HuH-7.5 (cell line): ENCODE measurements at places on chromosomes 5 and 9.

GRCh38 chr5:16245249-16245648, 65.7 kb upstream of the MARCHF11 start:
- DNase-seq = no peak

DNA sequence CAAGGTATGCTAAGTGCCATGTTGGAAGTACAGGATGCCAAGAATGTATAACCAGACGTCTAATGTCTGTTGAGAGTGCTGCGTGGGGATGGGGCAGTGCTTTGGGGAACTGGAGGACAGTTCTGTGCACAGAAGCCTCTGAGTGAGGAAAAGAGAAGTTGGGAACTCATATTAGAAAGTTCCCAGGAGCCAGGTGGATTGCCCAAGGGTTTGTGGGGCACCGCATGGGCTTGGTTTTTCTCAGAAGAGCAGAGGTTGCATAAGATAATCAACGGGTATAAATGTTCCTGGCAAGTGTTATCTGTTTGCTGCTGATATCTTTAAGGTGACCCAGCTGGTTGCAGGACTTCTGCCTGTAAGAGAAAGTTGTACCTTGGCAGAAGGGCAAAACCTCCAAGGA, 13.1 kb downstream of the HRH2 start:
- no peak for DNase-seq

- no peak for DNase-seq
These were observed 47.9 kb upstream of the SLC12A2 start for GRCh38 chr5:128035689-128036088.

GRCh38 chr9:96160168-96160567, 141.8 kb downstream of the HSD17B3 start:
- DNase-seq = no peak

DNA sequence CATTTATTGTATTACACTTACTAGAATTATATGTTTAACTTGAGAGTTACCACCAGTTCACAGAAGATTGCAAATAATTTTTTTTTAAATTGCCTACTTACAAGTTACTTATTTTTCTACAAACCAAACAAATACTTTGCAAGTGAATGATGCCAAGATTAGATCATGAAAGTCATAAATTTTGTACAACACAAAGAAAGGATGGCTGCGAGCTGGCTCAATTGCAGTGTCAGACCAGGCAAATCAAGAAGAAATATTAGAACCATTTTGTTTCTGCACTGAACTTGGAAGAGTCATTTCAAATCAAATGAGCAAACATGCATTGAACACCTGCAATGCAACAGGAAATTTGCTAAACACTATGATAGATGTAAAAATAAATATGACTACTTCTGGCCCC, 97.3 kb downstream of the PLCXD3 start:
- DNase-seq = no peak

DNA sequence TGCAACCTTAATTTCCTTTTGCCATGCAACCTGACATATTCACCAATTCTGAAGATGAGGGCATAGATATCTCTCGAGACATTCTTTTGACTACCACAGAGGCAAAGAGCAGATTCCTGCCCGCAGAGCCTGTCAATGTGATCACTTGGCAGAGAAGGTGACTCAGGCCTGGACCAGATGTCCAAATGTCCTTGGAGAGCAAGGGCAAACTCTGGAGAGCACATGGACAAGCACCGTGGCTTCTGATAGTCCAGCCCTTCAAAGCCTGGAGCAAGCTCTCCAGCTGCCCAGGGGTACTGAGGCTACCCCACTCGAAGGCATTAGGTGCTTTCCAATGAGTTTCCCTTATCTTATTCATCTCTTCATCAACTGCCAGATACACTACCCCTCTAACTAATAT, 50.4 kb upstream of the ALDH1B1 start:
- no peak for DNase-seq

DNA sequence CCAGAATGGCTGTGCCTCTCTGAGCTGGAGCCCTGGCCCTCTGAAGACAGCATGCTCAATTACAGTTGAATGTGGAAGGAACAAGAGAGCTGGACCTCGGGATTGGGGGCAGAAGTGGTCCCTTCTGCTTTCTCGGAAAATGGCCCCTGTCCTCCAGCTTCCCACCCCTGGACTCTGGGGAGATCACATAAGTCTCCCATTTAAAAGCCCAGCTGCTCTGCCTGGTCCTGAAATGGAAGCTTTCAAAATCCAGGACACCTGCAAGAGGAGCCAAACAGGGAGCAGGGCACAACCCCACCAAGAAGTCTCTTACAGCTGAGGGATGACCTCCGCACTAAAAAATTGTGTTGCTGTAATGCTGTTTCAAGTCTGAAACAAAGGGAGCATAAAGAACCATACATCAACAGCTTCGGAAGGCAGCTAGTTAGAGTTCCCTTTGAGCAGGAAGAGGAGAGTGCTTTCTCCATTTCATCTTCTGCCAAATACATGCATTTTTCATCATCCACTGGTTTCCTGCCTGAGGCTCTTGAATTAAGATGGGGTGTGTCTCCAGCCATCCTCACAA, 48.2 kb downstream of the TGFBI start:
- no peak for DNase-seq

DNA sequence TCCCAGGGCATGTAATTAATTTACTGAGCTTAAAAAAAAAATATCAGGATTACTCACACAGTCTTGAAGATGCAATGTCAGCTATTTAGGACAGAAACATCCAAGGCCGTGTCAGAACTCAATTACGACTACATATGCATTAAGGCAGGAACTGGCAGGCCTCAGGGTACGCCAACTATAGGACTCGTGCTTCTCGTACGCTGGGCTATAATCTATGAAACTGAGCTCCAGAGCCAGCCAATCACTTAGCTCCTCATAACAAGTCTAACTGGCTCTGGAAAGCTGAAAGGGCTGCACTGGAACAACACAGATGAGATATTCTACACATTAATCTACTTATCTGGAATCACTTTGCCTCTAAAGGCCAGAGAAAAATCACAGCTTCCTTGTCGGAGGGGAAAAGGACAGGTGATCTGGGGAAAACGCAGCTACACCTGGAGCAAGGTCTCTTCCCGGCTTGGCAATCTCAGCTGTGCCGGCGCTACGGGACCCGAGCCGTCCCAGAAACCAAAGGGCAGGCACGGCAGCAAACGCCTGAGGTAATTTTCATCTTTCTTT, 212.0 kb downstream of the DEPDC1B start:
- no peak for DNase-seq

DNA sequence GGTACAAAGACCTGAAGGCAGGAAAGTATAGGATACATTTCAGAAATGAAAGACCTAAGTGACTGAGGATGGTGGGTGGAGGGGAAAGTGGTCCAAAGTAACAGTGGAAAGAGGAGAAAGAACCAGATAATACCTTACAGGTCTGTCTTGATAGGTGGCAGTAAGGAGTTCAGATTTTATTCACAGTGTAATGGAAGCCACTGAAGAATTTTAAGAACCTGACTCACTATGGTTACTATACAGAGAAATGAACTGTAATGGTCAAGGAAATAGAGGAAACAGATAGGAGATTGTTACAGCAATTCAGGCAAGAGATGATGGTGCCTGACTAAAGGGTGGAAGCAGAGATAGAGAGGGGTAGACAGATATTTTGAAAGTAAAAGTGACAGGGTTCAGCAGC, 46.5 kb downstream of the EPB41L4A start:
- DNase-seq = no peak

- no peak for DNase-seq
These were observed 253 bp downstream of the SLC12A2 start for GRCh38 chr5:128083811-128084227.

DNA sequence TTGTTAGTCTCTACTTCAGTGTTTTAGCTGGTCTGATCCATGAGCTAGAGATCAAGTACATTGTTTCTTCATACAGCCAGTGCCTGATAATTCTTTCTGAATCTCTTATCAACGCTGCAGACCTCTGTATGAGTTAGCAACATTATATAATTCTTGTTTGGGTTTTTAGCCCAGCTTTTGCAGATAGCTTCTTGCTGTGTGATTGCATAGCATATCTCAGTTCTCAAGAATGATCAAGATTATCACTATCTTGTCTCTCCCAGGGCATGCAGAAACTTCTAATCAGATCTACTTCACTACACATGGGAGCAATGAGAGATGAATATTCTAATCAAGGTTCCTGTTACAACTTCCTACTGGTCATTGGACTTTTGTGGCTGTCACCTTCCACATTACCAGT, 158.3 kb downstream of the FAM174A start:
- DNase-seq = no peak

DNA sequence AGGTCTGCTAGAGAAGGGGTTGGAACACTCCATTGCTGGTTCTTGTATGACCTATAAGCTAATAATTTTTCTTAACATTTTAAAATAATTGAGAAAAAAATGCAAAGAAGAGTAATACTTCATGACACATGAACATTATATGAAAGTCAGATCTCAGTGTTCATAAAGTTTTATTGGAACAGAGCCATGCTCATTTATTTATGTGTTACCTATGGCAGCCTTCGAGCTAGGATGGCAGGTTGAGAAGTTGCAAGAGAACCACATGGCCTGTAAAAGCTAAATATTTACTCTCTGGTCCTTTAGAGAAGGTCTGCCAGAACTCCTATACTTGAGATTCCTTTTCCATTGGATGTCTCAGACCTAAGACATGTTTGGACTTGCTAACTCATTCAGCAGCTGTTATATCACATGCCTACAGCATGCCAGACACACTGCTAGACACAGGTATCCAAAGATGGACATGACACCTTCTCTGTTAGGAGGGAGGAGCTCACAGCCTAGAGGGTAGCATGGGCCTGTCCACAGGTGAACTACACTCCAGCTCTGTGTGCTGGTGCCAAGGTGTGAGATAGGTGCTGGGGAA, 304.3 kb downstream of the ARHGAP26 start:
- no peak for DNase-seq

- DNase-seq = no peak
These were observed 624.9 kb upstream of the FTMT start for GRCh38 chr5:121226765-121227164.

DNA sequence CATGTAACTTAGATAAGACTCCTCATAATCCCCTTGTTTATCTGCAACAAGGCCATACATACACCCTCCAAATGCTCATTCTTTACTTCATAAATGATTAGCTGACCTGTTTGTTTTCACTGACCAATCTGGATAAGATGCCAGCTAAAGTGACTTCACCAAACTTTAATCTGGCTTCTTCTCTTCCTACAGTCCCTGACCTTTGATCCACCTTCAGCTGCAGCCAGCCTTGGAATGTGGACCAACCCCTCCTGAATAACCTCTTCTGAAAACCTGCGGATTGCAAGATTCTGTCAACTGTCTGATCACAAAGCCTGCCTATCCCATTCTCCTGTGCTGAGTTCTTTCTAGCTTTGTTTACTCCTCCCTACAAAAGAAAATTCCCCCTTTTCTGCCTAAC, 476.8 kb downstream of the LRRC70 start:
- no peak for DNase-seq

DNA sequence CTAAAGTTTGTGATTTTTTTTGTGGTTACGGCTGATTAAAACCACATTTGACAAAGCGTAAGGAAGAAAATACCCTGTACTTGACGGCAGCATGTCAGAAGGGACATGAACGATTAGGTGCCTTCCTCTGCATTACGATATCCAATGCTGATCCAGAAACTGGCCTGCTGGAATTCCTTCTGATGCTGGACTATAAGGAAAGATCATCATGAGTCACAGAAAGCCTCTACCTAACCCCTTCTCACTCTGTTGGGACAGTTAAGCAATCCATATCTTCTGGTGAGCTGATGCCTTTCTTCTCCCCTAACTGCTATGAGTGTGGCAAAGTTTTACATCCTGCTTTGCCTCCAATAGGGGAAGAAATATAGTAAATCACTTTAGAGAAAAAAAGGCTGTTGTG, 78.4 kb upstream of the PAPPA start:
- DNase-seq = no peak

DNA sequence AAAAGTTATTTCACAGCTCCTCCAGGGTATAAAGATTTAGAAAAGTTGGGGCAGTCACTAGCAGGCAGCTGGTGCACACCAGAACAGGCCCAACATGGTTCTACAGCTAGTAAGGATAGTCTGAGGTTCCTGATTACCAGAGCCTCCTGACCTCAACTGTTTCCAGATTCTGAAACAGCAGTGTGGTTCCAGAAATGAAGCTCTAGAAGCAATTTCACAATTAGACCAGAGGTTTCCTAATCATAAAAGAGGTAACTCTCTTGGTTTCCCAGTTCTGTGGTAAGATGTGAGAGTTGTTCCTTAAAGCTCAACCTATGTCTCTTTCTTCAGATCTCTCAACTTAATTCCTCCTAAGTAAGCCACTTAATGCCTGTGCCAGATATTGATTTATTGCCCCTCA, 11.9 kb downstream of the AGTPBP1 start:
- DNase-seq = no peak
